GM03348 (cell line): ENCODE measurements at places on chromosomes 13 and 19.

- peak; percentile 64 for DNase-seq
Measured at GRCh38 chr13:35923347-35923746, 207.8 kb downstream of the DCLK1 start.

GRCh38 chr19:4365341-4365740 is 22.0 kb downstream of the MPND start:
- DNase-seq = no peak

GRCh38 chr19:45171211-45171623 is 6.8 kb downstream of the TRAPPC6A start:
- no peak for DNase-seq

- no peak for DNase-seq
Measured at GRCh38 chr13:19860884-19861655, 2.4 kb downstream of the ZMYM5 start.

DNA sequence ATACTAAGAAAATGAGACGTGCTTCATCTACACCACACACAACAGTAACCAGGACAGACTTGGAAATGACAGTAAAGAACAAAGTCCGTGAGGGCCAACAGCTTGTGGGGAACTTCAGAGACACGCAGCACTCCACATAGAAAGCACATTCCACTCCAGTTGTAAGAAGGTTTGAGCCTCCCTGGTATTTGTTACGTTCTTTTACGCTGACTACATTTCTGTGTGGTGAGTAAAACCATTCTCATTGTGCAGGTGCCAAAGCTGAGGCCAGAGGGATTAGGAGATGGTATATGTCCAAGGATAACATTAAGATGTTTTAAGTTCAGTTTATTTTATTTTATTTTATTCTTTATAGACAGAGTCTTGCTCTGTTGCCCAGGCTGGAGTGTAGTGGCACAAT is 1189.9 kb downstream of the UQCRFS1 start:
- DNase-seq = peak; percentile 43

- DNase-seq = peak; percentile 8
Measured at GRCh38 chr13:38384171-38384570, 34.5 kb downstream of the UFM1 start.

DNA sequence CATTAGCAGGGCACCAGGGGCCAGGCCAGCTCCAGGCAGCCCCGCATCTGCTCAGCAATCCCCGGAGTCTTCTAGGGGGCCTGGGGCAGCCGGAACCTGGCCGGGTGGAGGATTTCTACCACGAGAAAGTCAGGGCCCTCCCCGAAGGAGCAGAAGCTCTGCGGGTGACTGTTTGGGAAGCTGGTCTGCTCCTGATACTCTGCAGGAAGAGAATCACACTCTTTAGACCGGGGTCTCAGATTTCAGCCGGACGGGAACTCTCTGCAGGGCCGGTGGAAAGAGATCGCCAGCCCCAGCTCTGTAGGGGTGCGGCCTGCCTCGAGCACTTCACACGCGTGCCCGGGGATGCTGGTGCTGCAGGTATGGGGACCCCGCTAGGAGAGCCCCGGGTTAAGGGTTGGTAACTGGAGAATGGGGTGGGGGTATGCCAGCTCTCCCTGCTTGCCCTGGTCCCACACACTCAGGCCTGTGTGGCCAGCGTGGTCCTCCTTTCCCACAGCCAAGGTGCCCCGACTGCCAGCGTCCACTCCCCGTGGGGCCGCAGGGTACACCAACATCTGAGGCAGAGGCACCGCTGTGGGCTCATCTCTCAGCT is 20.1 kb downstream of the RASA3 start:
- DNase-seq = no peak

DNA sequence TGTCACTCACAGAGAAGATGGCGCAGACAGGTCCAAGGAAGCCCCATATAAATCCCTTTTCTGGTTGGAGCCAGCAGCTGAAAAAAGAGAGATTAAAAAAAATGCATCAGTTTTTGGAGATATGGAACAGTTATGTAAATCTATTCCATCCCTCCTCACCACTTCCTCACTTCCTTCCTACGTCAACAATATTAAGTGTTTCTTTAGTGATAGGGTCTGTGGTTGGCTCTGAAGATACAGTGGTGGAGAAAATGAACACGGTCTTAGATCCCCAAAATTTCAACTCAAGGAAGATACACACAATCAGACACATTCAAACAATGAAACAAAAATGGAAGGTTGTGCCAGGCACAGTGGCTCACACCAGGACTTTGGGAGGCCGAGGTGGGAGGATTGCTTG is 31.5 kb downstream of the ADGRE2 start:
- no peak for DNase-seq

DNA sequence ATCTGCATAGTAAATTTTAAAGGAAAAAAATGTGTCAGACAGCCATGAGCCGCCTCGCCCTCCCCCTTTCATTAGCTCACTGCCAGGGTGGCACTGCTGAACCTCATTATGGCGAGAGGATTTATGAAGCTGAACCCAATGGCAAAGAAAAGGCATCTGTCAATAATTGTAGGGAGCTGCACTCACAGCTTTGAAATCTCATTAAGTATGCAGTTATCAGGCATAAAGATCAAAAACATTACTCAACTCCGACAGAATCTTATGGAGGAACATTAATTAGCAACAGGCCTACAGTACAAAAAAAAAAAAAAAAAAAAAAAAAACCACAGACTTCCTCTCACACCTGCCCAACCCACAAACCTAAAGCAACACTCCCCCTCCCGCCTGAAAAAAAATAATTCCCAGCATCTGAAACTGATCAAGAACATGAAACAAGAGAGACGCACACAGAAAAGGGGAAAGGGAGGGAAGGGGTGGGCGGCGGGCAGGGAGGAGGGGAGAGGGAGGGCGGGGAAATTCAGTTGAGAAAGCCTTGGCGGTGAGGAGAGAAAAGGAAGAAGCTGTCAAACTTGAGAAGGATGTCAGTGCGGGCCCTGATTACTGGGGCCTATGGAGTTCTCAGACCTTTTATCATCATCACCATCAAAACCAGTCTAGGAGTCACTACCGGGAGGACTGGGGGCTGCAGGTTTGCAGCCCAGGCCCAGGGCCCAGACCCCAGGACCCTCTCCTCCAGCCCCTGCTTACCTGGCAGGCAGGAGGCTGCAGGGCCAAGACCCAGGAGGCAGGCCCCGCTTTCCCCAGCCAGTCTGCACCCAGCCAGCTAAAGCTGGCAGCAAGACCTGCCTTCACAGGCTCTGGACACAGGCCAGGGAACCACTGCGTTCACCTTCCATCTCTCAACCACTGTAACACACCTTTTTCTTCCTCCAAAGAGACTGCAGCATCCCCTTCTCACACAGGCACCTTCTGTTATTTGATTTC is 8.9 kb downstream of the TSHZ3 start:
- DNase-seq = peak; percentile 81

GRCh38 chr13:33518452-33518851 is 232.9 kb upstream of the STARD13 start:
- no peak for DNase-seq

GRCh38 chr13:31629085-31629780 is 110.1 kb upstream of the RXFP2 start:
- DNase-seq = peak; percentile 12

DNA sequence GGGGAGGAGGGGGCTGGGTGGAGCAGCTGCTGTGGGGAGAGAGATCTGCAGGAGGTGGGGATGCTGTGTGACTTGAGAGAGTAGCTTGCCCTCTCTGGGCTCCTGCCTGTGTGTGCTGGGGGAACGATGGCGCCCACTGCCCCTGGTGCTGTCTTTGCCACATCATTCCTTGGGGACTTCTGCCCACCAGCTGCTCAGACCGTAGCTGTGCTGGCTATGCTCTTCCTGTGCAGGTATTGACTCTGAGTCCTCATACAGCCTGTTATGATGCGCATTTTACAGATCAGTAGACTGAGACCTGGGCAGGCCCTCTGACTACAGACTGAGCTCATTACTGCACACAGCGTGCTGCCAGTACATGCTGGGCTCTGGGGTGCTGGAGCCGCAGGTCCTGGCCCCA is 51.1 kb downstream of the DNM2 start:
- no peak for DNase-seq

DNA sequence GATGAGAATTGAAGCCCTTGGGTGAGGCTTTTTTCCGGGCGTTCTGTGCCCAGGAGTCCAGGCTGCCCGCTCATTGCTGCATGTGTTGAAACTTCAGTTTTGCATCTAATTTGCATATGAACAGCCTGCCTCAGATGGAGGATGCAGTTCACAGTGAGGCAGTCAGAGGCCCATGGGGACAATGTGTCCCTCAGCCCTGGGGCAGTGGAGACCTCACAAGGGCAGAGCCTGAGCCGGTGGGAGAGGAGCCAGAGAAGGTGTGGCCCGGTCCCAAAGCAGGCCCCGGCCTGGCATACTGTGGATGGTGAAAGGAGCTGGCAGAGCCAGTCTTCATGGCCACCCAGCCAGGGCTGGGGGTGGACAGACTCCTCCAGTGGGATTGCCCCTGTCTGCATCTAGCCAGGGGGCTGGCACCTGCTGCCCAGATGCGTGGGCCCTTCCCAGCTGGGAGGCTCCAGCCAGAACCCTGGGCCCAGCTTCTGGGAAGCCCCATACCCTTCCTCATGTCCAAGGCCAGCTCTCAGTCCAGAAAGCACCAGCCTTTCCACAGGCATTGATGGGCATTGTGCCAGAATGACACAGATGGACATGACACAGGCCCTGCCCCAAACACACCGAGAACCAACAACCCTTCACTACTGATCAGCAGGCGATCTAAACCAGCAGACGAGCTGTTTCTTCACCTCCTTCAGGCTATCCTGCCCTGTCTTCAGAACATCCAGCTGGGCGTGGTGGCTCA is 32.9 kb upstream of the KCTD15 start:
- no peak for DNase-seq

DNA sequence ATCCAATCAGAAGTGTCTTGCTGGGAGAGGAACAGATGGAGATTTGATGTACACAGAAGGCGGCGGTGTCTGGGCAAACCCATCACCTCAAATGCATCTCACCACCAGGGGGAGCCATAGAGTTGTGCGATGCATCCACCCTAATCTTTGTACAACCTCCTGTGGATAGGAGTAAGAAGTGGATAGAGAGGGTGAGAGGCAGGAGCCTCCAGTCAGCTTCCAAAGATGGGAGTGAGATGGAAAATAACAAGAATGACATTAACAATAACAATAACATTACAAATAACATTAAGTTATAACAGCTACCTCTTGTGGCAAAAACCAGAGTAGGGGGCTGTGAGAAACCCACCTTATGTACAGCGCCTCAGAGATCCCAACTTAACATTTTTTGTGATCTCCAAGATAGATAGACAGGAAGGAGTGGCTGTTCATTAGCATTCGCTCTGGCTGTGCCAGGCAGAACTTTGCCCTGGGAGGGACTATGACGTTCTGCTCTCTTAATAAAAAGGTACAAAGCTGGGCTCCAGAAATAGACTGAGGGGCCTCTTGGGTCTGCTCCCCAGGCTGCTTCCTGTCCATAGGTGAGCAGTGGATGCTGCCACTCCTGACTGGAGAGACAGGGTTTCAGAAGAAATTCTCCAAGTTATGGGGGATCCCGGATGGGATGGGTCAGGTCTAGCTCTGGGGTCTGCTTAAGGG is 5.2 kb upstream of the CEACAM18 start:
- DNase-seq = peak; percentile 83

- no peak for DNase-seq
Measured at GRCh38 chr13:30443957-30444404, 21.7 kb downstream of the UBE2L5 start.

GRCh38 chr19:36009220-36009619 is 607 bp upstream of the SYNE4 start:
- peak; percentile 92 for DNase-seq

DNA sequence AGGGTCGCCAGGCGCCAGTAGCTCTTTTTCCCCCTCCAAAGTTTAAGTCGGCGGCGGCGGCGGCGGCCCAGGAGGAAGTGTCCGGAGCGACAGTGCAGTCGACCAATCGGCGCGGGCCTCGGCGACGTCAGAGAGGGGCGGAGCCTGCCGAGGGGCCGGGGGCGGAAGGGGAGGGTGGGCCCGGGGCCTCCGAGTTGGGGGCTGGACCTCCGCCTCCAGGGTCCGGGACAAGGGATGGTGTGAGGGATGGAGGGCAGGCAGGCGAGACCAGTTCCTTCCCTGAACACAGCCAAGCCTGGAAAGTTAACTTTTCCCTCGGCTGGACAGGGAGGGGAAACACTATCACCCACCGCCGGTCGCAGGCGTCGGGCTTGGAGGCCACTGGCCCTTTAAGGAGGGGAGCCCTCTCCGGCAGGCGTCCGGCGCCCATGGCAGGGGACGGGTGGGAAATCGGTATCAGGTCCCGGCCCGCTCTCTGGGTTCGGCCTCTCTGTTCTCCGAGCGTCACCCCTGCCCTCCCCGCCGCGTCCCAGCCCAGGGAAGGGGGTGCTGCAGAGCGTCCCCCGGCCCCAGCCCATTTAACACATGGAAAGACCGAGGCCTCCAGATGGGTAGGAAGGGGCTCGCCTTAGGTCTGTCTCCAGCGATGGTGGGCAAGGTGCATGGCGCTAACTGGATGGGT is at the start of gene PRKD2:
Gene PRKD2 (minus strand): TSS at position 81 of the 682 bp plus-strand sequence. CDS start 744 bp downstream, outside the sequence.
- DNase-seq = peak; percentile 99

DNA sequence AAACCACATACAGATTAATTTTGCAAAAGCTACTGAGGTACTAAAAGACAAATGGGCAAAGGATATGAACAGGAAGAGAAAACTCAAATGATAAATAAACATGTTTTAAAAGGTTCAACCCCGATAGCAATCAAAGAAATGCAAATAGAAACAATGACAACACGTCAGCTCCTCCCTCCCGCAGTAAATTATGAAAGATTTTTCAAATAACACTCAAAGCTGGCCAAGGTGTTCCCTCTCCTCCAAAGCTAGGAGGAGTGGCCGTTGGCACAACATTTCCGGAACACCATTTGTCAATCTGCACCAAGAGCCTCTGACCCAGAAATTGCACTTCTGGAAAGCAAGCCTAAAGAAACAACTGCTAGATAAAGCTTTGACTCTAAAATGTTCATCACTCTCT is 28.3 kb downstream of the INSR start:
- DNase-seq = no peak

GRCh38 chr13:100646030-100646673 is 28.4 kb downstream of the TMTC4 start:
- DNase-seq = peak; percentile 27

DNA sequence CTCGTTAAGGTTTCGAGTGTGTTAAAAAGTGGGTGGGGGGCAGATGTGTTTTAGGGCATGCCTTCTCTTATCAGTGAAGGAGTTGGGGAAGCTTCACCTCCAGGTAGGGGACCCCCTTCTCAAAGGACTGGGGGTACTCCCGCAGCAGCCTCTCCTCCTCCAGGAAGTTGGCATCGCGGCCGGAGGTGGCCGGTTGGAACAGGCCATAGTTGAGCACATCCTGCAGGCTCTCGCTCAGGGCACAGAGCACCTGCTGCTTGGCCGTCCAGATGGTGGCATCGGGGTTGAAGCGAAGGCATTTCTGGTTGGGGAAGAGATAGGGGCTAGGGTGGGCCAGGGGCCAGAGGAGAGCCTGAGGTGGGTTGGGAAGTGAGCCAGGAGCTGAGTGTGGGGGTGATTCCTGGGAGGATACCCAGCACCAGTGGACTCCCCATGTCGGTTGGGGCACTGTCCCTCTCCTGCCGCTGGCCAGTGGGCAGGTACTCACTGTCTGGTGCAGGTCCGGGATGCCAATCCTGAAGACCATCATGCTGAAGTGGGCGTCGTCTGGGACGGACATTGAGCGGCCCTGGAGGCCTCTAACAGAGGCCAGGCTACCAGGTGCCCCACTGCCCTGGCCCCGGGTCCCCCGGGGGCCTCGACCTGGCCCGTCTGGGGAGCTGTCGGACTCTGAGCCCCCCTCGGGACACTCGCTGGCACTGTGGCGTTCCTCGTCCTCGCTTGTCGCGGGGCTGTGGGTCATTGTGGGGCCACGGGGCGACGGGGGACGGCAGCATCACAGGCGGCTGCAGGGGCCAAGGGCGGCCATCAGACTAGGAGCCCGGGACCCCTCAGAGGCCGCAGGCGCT is 3.2 kb downstream of the SHANK1 start:
- DNase-seq = no peak
